NAMALWA (cell line): ENCODE measurements at places on chromosomes 13 and 19.

DNA sequence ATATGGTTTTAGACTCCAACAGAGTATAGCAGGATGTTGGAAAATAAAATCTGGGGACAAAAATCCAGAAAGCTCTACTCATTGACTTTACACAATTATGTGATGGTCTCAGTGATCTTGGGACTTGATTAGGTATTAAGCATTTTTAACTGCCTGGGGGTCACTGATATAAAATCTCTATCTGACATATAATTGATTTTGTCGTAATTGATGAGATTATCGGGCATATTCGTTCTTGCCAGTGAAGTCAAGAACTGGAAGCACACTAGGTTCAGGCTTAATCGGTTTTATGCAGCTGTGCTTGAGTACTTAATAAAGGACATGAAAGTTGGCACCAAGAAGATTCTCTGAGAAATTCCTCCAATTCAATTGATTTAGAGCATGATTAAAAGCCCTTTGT lies 390.7 kb downstream of the DCT start:
- DNase-seq, result no peak

- DNase-seq, result peak; percentile 46
Measured at GRCh38 chr19:18390065-18390907, 4.3 kb downstream of the GDF15 start.

GRCh38 chr13:32010136-32010535 lies 21.4 kb upstream of the FRY start:
- no peak for DNase-seq

DNA sequence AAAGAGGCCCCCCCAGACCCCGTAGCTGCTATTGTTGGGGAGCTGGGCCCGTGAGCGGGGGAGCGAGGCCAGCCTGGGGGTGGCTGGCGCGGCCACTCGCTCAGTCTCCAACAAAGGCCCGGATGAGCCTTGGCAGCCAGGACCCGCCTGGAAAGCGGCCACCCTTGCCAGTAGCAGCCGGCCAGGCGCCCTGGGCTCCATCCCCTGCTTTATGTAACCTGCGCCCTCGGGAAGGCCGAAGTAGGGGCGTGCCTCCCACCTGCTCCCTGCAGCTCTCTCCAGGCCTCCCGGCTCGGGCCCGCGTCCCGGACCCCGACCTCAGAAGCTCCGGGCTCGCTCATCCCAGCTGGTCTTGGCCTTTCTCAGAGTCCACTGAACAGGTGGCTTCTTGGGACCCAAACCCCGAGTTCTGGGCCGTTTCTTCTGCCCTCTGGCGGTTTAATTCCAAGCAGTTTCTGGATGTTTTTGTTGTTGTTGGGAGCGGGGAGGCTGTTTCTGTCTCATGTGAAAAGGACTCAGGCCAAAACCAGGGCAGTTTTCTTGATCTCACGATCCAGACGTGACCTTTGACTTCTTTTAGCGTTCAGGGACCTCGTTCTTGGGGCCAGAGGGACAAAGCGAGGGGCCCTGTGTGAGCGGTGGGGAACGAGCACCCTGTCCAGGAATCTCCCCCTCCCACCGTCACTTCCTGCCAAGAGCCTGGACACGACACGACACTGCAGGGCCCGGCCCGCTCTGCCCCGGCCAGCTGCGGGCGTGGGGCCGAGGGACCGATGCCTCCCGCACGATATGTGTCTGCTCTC lies 1.2 kb downstream of the CDC34 start:
- peak; percentile 85 for DNase-seq

GRCh38 chr19:46931202-46931601 lies 70.4 kb downstream of the ARHGAP35 start:
- DNase-seq, result no peak

- DNase-seq, result peak; percentile 49
Measured at GRCh38 chr19:13150931-13151604, 857 bp downstream of the IER2 start.

DNA sequence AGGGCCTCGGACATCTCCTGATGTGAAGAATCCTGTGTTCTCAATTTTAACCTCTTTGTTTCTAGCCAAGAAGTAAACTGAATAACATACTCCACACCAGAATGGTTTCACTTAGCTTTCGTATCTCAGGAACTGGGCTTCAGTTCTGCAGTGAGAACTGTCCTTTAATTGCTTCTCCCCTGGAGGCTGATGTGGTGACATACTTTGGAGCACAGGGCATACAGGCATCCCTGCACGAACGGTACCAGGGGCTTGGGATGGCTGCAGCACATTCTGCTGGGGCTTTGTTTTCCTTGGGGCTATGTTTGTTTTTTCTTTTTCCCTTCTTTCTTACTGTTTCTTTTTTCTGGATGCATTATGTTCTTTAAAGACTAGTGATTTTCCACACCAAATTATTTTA lies 230.5 kb downstream of the TM9SF2 start:
- DNase-seq, result no peak
